ENCODE measurements at places on chromosomes 5 and 9.

GRCh38 chr5:33034777-33035176 is 323.7 kb downstream of the NPR3 start:
- no peak for DNase-seq

GRCh38 chr9:129716091-129716490 is 36.8 kb downstream of the PTGES start:
- no peak for DNase-seq

DNA sequence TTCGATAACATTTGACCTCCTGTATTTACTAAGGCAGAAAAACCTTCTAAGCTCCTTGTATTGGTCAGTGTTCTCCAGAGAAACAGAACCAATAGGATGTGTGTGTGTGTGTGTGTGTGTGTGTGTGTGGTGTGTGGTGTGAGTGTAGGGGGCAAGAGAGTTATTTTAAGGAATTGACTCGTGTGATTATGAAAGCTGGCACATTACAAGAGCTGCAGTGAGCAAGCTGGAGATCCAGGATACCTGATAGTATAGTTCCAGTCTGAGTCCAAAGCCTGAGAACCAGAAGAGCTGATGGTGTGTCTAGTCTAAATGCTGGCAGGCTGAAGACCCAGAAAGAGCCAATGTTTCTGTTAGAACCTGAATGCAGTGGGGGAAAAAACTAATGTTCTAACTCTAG is 21.2 kb upstream of the PIK3R1 start:
- DNase-seq, result no peak

DNA sequence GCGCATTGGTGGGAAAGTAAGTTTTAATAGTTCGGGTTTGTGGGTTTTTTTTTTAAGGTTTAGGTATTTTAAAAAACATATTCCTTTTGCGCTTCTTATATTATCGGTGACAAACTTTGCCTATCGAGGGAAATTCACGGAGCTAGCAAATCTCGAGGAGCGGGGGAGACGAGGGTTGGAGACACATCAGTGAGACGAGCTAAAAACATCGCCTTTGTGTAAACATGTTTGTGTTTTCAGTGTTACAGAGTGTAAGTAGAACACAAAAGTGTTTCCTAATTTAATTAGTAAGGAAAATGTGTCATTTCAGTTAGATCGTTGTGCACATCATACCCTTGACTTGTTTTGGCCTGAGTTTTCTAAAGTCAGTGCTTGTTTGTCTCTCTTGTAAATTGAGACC is 945 bp downstream of the BTF3 start:
- DNase-seq, result no peak

- no peak for DNase-seq
These were observed 162.2 kb downstream of the GLIS3 start for GRCh38 chr9:4137681-4138099.

DNA sequence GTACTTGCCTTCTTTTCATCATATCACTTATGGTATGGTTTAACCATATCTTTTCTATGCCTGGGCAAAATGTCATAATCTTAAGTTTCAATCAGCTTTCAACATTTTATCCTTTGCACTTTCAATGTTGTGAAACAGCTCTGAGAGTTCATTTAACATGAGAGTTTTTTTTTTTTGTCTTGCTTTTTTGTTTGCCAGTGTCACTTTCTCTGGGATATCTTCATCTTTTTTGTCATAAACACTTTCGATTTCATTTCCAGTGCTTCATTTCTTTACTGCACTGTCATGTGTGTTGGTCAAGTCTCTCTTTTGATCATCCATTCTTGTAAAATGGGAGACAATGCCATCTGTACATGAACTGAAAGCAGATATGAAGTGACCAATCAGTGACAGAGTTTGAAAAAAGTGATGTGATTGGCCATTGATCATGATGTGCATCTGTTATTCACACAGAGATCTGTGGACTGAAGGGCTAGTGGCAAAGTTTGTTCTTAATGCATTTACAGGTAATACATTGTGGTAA is 7.5 kb upstream of the POU5F2 start:
- DNase-seq, result no peak

All from hippocampal formation (tissue), 2 donors.